ENCODE measurements at places on chromosomes 7 and 10. TPM values are rescaled to one million over a fixed set of nuclear protein-coding genes. Genes with fewer than 3 reads are reported as not detected.

ASZ1 gene
- total RNA-seq, result not detected

DNAJC30 gene
- 6.4 TPM for total RNA-seq

- no peak for DNase-seq
Observed at GRCh38 chr10:80415734-80416478, 7.6 kb downstream of the PRXL2A start.

- no peak for DNase-seq
Observed at GRCh38 chr7:27723085-27723484, 16.9 kb upstream of the TAX1BP1 start.

All from right lobe of liver (tissue), 6 donors.